Heart right ventricle (tissue), 16 donors: ENCODE measurements at places on chromosomes 5 and 9. TPM values are rescaled to one million over a fixed set of nuclear protein-coding genes. Genes with fewer than 3 reads are reported as not detected.

DNA sequence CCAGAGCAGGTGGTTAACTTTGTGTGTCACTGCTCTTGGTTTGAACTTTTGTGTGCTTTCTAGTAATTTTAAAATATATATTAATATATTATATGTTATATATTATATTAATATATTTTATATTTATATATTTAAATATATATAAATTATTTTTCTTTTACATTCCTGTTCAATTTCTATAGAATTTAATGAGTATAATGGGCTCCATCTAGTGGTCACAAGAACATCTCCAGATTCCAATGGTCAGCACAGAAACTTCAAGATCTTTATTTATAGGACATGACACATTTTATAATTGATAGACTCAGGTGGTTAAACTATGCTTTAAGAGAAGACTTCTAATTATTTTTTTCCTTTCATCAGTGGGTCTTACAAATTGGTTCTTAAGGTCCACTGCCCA, 39.1 kb downstream of the COL23A1 start:
- H3K27me3 ChIP-seq, result no peaks in the 10 kb centered on the region
- H3K4me1 ChIP-seq, result peaks cover 14% of the 10 kb centered on the region
- no peak overlapping the region for H3K27ac ChIP-seq

- no peak overlapping the region for H3K27ac ChIP-seq
- no peak for DNase-seq
- no peak overlapping the region for H3K4me3 ChIP-seq
These were observed 393.3 kb downstream of the PLK2 start for GRCh38 chr5:58066557-58066956.

DNA sequence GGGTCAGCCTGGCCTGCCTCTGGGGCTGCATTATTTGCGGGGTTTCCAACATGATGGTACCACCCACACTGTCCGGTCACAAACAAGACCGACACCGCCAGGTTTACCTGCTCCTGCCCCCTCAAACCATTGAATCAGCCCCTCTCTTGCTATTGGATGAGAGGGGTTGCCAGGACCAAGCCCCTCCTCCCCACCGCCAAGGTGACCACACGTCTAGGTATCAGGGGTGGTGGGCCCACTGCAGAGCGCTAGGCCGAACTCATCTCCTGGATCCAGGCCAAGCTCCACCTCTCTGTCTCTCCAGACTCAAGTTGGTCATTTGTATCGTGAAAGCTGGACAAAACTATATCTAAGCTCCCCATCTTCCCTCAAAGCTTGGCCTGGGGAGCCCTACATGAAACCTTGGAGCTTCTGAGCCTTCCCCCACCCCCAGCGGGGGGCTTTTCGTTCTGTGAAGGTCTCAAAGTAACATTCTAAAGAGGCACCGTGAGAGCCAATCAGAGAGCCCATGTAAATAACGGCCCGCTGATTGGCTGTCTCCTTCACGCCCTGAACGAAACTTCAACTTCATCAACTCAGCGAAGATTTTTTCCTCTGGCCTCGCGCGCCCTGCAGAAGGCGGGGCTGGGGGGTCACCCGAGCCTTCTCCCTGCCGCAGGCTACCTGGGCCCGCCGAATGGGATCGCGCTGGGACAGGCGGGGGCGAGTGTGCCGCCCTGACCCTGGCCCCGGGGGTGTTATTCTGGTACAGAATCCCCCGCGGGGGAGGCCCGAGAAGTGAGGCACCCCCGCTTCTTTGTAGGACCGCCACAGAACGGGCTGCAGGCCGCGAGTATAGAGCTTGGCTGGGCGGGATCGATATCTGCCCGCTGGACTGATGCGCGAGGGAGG, 49.6 kb upstream of the PSD2 start:
- no peak overlapping the region for H3K27ac ChIP-seq
- H3K36me3 ChIP-seq, result no peaks in the 10 kb centered on the region
- H3K4me1 ChIP-seq, result peaks cover 37% of the 10 kb centered on the region
- peaks cover 30% of the 10 kb centered on the region for H3K27me3 ChIP-seq
- H3K4me3 ChIP-seq, result peak overlapping the region; percentile 62
- DNase-seq, result peak; percentile 54

GRCh38 chr9:74846766-74847165, 41.0 kb downstream of the TRPM6 start:
- no peak overlapping the region for H3K4me3 ChIP-seq
- DNase-seq, result no peak
- H3K4me1 ChIP-seq, result no peaks in the 10 kb centered on the region
- H3K36me3 ChIP-seq, result no peaks in the 10 kb centered on the region
- no peak overlapping the region for H3K27ac ChIP-seq

- DNase-seq, result peak; percentile 29
- H3K27ac ChIP-seq, result peak overlapping the region; percentile 87
- no peaks in the 10 kb centered on the region for H3K36me3 ChIP-seq
- no peaks in the 10 kb centered on the region for H3K27me3 ChIP-seq
- peaks cover 20% of the 10 kb centered on the region for H3K4me1 ChIP-seq
These were observed 610 bp downstream of the PSIP1 start for GRCh38 chr9:15509931-15510788.

DNA sequence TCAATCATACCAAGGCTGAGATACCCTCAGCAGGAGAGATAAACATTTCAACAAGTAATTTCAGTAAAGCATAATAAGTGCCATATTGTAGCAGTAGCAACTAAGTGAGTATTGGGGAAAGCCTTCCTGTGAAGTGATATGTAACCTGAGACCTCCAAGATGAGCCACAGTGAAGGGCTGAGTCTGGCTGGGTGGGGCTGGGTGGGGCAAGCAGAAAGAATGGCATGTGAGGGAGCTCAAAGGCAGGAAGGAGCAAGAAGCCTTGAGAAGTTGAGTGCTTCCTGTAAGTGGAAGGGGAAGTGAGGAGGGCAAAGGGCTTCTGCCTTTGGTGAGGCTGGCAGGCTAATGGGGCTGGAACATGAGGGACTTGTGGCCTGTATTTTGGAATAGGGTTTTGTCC, 19.7 kb upstream of the ASTN2 start:
- H3K4me1 ChIP-seq, result no peaks in the 10 kb centered on the region
- peaks cover 18% of the 10 kb centered on the region for H3K27me3 ChIP-seq
- DNase-seq, result no peak
- no peak overlapping the region for H3K27ac ChIP-seq
- no peaks in the 10 kb centered on the region for H3K36me3 ChIP-seq
- no peak overlapping the region for H3K4me3 ChIP-seq

DNA sequence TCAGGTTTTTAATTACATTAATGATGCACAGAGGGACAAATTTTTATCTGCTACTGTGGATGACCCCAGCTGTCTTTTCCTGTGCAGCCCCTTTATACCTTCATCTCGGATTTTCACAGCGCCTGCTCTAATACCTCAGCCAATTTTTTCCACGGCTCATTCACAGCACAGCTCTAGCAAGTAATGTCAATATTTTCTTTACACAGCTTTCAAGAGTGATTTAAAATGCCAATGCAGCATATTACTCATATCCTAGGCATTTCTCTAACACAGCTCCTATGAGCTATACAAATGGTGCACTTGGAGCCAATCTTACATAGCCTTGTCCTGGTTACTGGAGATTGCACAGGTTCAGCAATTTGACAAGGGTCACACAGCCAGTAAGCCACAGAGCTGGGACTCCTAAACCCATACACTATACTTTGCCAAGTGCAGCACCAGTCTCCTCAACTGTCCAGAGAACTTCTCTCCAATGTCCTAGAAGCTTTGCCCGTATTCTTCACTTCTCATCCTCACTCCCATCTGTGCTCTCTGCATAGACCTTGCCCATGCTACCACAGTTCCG, 661.8 kb downstream of the DTWD2 start:
- DNase-seq, result no peak
- no peak overlapping the region for H3K27ac ChIP-seq
- no peaks in the 10 kb centered on the region for H3K27me3 ChIP-seq
- no peaks in the 10 kb centered on the region for H3K4me1 ChIP-seq
- H3K4me3 ChIP-seq, result no peak overlapping the region
- H3K36me3 ChIP-seq, result no peaks in the 10 kb centered on the region

DNA sequence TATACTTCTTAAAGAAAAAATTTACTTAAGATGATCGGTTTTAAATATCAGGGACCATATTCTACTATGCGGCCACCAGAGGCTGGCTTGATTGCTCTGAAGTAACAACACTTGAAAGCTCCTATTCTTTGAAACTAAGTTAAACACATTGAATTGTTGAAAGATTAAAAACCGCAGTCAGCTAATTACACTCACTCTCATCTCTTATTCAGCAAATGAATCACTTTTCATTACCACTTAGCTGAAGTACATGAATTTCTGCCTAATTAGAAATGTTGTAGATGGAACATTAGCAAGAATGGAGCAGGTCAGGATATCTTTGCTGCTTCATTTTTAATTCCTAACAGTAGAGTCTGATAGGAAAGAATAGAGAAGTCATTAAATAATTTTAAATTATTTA, 42.3 kb downstream of the LSM11 start:
- no peaks in the 10 kb centered on the region for H3K4me1 ChIP-seq
- peaks cover 12% of the 10 kb centered on the region for H3K36me3 ChIP-seq
- no peaks in the 10 kb centered on the region for H3K27me3 ChIP-seq
- DNase-seq, result no peak

DNA sequence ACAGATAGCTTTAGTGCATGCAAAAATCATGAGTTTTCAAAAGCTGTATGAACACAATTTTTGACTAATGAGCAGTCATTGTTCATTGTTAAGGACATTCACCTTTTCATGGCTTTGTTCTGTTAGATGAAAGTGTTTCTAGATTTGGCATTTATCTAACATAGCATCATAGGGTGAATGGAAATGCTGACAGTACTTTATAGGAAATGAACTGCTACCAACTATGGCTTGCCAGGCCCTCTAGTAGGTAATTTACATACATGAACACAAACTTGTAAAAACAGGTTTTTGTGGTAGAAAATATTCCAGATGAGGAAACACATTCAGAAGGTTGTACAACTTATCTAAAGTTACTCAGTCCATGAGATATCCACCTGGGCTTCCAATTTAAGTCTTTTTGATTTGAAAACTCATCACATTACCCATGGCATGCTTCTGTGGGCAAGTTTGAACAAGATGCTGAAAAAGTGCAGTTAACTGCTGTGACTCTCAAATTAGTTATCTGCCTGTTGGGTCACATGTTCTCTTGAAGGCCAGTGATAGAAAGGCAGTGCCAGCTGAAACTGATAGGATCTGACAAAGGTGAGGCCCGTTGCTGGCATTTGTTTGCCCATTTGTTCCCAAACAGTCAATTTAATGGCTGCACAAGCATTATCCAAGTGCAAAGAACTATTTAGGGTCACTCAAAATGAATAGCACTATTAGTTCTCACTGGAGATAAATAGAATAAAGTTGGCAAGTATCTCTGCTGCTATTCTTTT, 399.1 kb downstream of the MAN2A1 start:
- H3K4me1 ChIP-seq, result no peaks in the 10 kb centered on the region
- H3K36me3 ChIP-seq, result no peaks in the 10 kb centered on the region
- no peak overlapping the region for H3K27ac ChIP-seq

GRCh38 chr5:164433106-164433870, 927.9 kb downstream of the MAT2B start:
- no peaks in the 10 kb centered on the region for H3K36me3 ChIP-seq
- no peak overlapping the region for H3K4me3 ChIP-seq
- DNase-seq, result no peak
- H3K27me3 ChIP-seq, result no peaks in the 10 kb centered on the region

GRCh38 chr5:125521289-125521688, 774.9 kb upstream of the ZNF608 start:
- DNase-seq, result no peak
- no peak overlapping the region for H3K4me3 ChIP-seq
- H3K27me3 ChIP-seq, result no peaks in the 10 kb centered on the region
- H3K36me3 ChIP-seq, result no peaks in the 10 kb centered on the region

The OR2S2 gene
- not detected for polyA plus RNA-seq

The RNF180 gene
- 1.0 TPM for polyA plus RNA-seq

The CD180 gene
- 0.15 TPM for polyA plus RNA-seq

The TERT gene
- not detected for polyA plus RNA-seq

The LCN15 gene
- 6.1 TPM for polyA plus RNA-seq

The DBH gene
- polyA plus RNA-seq, result 0.01 TPM

The CFAP157 gene
- 0.19 TPM for polyA plus RNA-seq

The ACTBL2 gene
- not detected for polyA plus RNA-seq
